Ureter (tissue), 1 donor: ENCODE measurements at places on chromosomes 1 and 21.

GRCh38 chr1:248782416-248783141, 27.0 kb upstream of the LYPD8 start:
- no peak for DNase-seq

- no peak for DNase-seq
Measured at GRCh38 chr1:160761886-160762285, 22.8 kb downstream of the SLAMF7 start.

DNA sequence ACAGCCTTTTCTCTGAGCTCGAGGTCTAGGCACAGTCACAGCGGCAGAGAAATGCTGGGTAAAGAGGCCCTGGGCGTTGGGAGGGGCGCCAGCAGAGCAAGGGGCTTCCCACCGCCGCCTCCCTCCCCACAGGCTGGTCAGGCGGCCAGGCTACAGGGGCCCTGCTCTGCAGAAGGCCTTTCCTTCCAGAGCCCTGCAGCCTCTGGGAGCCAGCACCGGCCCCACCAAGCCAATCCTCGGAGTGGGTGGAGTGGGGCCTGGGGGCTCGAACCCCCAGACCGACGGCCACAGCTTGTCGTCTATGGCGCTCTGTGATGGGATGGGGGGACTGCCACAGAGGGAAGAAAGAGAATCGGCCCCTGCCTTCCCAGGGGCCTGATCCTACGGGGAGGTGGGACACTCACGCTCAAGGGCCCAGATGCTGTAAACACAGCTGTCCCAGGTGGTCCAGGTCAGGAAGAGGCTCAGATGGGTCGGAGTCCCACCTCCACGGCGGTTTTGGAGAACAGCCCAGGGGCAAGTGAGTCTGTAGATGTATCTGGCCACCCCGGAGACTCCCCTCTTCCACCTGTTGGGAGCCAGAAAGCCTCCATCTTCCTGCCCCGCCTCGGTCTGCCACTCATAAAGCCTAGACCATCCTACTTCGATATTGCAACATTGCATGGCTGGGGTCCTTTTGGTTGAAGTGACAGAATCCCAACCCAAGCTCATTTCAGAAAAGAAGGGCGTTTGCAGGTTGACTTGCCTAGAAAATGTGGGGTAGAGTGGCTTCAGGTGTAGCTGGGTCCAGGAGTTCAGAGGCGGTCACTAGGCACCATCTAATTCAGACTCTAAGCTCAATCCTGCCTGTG, 95.6 kb downstream of the SIK1 start:
- no peak for DNase-seq

DNA sequence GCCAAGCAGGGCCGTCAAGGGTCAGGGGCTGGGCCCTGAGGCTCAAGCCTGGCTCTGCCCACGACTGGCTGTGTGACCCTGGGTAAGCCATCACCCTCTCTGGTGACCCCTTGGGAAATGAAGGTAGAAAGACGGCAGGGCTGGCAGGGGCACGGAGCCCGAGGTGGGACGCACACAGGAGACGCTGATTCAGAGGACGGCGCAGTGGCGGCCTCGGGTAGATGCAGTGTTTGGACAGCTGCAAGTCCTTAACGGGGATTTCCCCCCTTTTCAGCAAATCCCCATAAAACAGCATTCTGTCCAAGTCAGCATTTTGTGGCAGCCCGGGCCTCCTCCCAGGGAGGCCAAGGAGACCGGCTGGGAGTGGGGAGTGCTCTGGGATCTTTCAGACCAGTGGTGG, 16.7 kb downstream of the COL8A2 start:
- DNase-seq, result no peak

DNA sequence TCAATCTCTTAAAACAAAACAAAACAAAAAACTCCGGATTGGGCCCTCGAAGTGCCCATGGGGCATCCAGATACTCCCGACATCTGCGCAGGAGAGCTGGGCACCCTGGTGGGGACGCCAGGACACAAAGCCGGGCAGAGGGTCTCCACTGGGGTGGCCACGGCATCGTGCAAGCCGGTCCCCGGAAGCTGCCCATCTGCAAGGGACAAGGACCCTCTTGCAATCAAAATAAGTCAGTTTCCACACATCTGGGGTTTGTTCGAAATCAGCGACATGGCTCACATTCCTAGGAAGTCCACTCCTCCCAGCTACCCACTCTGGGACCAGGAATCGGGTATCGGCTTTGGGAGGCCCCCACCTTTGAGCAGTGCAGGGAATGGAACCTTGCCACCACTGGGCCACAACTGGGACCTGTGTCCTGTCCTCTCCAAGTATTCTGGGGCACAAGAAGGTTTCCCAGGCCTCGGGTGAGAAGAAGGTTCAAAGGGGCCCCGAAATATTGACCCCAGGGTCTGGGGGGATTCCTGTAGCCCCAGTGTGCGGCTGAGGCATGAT, 4.6 kb upstream of the PRDM16 start:
- no peak for DNase-seq

- DNase-seq, result no peak
Measured at GRCh38 chr1:85325920-85326319, 49.5 kb upstream of the BCL10 start.

DNA sequence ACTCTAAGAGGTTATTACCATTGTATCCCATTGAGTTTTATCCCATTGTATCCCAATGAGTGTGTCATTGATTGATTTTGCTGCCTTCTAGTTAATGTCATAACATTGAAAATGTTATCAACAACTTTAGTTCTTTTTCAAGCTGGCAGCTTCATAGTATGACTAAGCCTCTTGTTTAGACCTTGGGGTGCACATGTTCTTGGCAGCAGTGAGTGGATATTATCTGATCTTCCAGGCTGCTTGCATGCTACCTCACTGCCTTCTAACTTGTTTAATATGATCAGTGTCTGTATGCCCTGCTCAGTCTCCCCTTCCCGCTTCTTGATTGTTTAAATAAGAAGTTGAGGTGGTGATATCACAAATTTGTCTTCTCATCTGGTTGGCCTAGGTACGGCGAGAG, 24.6 kb downstream of the NTPCR start:
- DNase-seq, result no peak

- DNase-seq, result no peak
Measured at GRCh38 chr1:57208741-57209302, 215.0 kb downstream of the DAB1 start.

- no peak for DNase-seq
Measured at GRCh38 chr1:16198444-16199156, 13.9 kb downstream of the ARHGEF19 start.

DNA sequence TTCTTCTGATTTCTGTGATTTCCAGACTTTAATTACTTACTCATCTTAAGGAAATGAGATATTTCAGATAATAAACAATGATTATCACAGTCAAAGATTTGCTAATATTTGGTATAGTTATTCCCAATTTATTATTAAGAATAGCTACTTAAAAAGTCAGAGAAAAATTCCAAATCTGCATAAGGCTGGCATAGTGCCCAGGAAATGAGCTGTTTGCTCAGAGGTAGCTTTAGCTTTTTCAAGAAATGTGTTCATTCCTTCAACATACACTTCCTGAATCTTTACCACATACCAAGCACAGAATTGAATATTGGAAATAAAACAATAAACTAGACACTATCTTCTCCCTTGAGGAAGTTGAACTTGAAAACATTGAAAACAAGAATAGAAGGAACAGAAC, 44.3 kb upstream of the KCNK1 start:
- no peak for DNase-seq
